Activated CD4-positive, alpha-beta T cell treated with anti-CD3 and anti-CD28 coated beads for 48 hours (primary cell): ENCODE measurements at places on chromosomes 1 and 21.

DNA sequence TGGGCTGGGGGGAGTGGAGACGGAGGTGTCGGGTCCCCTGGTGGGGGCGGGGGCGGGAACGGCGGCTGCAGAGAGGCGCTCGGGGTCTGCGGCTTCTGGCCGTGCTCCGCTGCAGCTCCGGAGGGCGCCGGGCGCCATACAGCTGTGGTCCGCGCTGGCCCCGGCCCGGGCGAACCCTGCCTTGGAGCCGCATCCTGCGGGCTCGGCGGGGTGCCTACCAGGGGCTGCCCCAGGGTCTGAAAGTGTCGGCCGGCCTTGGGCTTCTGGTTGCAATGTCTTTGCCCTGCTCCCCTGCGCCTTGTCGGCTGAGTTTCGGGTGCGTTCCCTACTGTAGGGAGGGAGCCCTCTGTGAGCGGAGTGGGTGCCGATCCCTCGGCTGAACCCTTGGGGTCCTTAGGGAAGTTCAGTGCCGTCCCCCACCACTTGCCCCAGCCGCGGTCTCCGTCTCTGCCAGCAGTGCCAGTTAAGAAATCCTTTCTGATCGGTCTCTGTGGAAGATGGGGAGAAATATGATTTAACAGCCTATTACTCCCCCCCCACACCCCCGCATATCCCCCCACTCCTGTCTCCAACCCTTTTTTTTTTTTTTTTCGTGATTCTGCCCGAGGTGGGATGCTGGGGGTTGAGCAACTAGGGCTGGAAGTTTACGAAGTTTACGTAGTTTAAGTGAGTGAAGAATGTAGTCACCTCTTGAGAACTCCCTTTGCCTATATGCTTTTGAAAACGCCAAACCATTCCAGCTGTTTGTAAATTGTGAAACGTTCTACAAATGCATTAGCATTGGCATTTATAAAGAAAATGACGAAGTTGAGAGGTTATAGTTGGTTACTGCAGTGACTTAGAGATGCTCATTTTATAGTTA lies 588 bp downstream of the NEXN start:
- peak; percentile 22 for DNase-seq

DNA sequence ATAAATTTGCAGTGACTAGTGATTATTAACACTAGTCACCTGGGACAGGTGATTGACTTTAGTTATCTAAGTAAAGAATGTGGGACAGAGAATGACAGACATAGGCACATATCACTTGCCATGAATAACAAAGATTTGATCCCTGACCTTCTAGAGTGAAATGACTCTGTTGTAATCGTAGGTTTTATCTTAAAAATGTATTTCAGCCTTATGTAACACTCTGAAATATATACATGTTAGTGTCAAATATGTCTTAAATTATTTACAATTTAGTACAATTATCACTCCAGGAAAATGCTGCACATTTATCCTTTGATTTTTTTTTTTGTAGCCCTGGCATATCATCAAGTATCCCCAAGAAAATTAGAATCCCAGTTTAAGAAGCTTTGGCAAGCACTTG lies 186.4 kb upstream of the PTGFR start:
- no peak for DNase-seq

- no peak for DNase-seq
Observed at GRCh38 chr1:61004262-61005003, 77.9 kb upstream of the NFIA start.

DNA sequence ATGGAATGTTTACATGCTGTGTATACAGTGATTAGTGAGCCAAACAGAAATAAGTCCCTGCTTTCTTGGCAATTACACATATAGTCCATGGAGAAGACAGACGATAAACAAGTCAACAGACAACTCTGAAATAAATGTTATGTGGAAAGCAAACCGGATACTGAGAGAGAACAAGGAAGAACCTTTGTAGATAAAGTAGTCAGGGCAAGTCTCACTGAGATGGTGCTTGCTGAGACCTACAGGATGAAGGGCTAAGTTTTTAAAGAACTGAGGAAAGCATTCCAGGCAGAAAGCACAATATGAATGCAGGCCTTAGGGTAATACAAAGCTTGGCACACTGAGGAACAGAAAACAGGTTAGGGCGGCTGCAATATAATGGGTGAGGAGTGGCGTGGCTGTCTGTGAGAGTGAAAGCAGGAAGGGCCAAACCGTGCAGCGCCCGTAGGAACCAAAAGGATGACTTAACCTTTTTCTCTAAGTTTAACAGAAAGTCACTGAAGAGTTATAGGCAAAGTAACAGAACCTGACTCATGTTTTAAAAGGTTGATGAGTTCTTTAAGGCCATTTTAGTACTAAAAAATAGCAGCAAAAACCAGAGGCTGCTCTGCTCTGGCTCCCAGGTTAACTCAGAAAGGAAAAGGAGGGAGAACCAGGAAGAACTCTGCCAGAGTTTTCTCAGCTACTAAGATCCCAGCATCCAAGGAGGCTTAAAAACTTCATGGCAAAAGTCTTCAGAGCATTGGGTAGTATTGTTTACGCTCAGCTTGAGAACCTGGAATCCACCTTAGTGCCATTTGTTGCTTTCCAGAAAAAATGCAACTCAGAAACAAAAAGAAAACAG lies 8.7 kb upstream of the TTF2 start:
- peak; percentile 55 for DNase-seq

DNA sequence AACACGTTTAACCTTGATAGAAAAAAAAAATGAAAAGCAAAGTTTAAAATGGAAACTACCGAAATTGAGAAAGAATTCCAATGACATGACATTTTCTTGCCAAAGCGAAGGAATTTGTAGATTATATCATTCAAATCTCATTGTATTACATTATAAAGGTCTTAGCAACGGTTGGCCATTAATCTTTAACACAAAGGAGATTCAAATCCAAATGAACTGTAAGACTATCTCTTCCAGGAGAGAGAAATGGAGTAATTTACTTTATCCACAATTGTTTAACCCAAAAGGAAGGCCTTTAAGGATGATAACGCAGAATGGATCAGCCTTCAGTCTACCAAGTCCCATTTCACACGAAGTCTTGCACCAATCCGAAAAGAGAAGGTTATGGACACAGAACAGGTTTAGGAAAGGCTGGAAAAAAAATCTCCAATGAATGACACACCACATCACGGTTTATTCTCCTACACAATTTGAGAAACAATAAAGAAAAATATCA lies 1.5 kb downstream of the ENAH start:
- no peak for DNase-seq

DNA sequence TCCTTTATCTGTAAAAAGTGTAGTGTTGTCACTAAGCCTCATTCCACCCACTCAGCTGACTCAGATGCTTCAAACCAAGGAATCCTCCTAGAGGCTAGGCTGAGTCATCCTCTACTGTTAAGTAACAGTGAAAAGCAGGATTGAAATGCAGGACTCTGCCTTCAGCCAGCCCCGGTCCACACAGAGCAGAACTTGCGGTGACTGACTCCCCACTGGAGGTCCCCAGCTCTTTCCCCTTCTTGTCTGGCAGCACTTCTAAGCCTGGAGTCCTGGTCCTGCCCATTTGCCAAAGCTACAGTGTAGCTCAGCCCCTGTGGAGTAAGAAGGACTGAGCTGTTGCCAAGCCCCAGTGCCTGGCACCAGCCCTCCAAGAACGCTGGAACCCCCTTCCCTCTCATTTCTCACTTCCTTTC lies 1.7 kb downstream of the RAB7B start:
- peak; percentile 63 for DNase-seq

DNA sequence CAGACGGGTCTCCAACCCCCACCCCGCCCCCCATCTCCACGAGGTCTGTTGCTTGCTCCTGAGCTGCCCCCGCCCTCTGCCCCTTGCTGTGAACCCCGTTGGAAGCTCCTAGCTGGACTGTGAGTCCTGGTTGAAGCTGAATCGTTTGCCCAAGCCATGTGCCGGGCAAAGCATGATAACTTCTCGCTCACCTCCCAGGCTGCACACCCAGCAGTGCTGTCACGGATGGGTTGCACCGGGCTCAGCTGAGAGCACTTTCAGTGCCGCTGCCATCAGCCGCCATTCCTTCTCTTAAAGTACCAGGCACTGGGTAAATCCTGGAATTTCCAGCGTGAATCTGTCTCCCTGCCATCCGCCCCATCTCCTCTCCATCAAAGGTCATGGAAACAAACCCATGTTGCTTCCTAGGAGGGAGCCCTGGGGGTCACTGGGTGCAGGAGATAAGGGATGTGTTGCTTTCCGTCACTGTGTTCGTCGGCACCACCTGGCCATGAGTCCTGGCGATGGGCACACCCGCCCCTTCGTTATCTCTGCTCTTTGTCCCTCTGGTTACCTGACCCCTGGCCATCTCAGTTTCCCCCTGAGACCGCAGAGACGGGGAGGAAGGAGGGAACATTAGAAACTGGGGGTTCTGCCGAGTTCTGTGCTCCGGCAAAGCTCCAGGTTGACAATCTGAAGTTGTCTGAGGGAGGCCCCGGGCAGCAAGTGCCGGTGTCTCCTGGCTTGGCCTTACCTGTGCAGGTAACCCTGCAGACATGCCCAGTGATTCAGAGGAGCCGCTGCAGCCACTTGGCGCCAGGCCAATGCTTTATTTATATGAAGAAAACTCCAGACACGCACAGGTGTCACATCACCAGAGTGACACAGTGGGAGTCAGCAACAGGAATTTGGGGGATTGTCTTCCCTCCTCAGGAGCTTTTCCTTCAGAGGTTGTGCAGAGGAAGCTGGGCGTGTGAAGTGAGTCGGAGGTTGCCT lies 2.7 kb downstream of the PDE9A start:
- DNase-seq, result no peak

- DNase-seq, result no peak
Observed at GRCh38 chr1:28045777-28046176, 42.6 kb downstream of the EYA3 start.

- DNase-seq, result peak; percentile 71
Observed at GRCh38 chr21:14545906-14546480, at the start of gene SAMSN1. Gene SAMSN1 (minus strand): TSS chr21:14546315. CDS start chr21:14546261, 54 bp downstream.

GRCh38 chr1:18629659-18630510 lies 761 bp upstream of the PAX7 start:
- DNase-seq, result no peak

DNA sequence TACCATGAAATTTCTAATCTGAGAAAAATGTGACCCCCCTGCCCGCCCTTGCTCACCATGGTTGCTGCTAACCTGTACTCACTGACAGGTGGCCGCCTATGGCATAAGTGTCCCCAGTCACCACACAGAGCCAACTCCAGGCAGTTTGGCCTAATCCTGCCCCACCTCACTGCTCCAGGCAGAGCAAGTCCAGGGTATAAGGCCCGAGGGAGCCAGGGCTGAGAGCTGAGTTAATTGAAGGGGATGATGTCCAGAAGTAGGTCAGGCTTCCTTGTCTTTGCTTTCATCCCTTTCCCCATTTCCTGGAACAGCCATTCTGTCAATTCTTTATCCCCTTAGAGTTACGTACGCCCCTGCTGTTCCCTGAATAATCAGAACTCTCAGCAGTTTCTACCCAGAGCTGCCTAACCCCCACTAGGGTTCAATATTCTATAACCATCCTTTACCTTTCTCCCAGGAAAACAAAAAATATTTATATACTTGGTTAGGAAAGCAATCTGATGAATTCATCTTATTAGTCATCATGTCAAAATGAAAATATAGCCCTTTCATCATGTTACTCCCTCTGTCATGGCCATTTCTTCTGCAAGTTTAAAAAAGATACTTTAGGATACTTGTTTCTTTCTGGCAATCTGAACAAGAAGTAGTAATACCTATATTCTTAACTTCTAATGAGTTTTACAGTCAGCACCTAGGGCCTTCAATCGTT lies 29.4 kb upstream of the CD101 start:
- DNase-seq, result no peak

DNA sequence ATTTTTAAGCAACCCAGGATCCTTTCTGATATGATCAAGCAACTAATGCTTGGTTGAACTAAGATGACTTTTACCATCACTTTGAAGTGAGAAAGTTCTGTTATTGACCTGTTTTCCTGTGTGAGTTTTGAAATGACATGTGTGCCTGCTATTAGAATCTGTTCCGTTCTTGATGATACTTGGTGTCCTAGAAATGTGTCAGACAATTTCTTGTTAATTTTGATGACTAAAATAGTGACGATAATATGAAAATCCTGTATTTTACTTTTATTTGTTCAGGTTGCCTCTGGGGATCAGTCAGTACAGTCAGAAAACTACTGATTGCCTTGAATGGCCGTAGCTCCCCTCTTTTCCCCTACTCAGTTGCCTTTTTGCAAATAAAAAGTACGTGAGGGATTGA lies 228.0 kb downstream of the RYR2 start:
- DNase-seq, result no peak

GRCh38 chr1:206560007-206560716 lies 52.1 kb downstream of the EIF2D start:
- peak; percentile 64 for DNase-seq
